ENCODE measurements at places on chromosomes 1 and 21. TPM values are rescaled to one million over a fixed set of nuclear protein-coding genes. Genes with fewer than 3 reads are reported as not detected.

The PKLR gene
- 2.5 TPM for total RNA-seq

The FBLIM1 gene
- 76.6 TPM for total RNA-seq

The NMNAT2 gene
- 8.8 TPM for total RNA-seq

The RNF186 gene
- total RNA-seq = not detected

The CRB1 gene
- total RNA-seq = 0.11 TPM

The VPS13D gene
- 27.5 TPM for total RNA-seq

The CDA gene
- total RNA-seq = 12.5 TPM

The UCHL5 gene
- total RNA-seq = 41.5 TPM

The ZYG11A gene
- 7.3 TPM for total RNA-seq

The G0S2 gene
- total RNA-seq = 0.81 TPM

The C1orf226 gene
- total RNA-seq = 15.7 TPM

The DRAXIN gene
- 13.4 TPM for total RNA-seq

The TSPEAR gene
- 2.9 TPM for total RNA-seq

The PTGER3 gene
- total RNA-seq = 0.50 TPM

The FAM167B gene
- 7.1 TPM for total RNA-seq

The ZNF670 gene
- total RNA-seq = 11.1 TPM

The PLA2G2C gene
- total RNA-seq = not detected

The CELA2B gene
- total RNA-seq = not detected

The ZBTB48 gene
- total RNA-seq = 37.5 TPM

The PRKAB2 gene
- total RNA-seq = 28.3 TPM

The ZBTB8A gene
- total RNA-seq = 7.1 TPM

The AQP10 gene
- total RNA-seq = not detected

The PAPPA2 gene
- total RNA-seq = 0.27 TPM

The CR1L gene
- total RNA-seq = 12.5 TPM

The CA14 gene
- 35.3 TPM for total RNA-seq

The OR2M7 gene
- not detected for total RNA-seq

The CLCA4 gene
- not detected for total RNA-seq

The SIM2 gene
- total RNA-seq = 0.11 TPM

The SPATA17 gene
- 0.46 TPM for total RNA-seq

The BMP8A gene
- total RNA-seq = 1.2 TPM

The MX2 gene
- 4.0 TPM for total RNA-seq

The HIPK1 gene
- total RNA-seq = 53.9 TPM

The MIS18A gene
- total RNA-seq = 58.4 TPM

The PLEKHN1 gene
- total RNA-seq = 3.0 TPM

The DNM3 gene
- 1.9 TPM for total RNA-seq

The LUZP1 gene
- 42.0 TPM for total RNA-seq

The ATP13A2 gene
- total RNA-seq = 93.1 TPM

The IL6R gene
- 3.2 TPM for total RNA-seq

The NUDT4B gene
- not detected for total RNA-seq

The OR2L8 gene
- total RNA-seq = not detected

The AGBL4 gene
- 0.87 TPM for total RNA-seq

The LCE1E gene
- not detected for total RNA-seq

The EPHB2 gene
- total RNA-seq = 13.1 TPM

The S100A4 gene
- total RNA-seq = 31.7 TPM

The OR2T35 gene
- total RNA-seq = not detected

The SAMD11 gene
- 2.3 TPM for total RNA-seq

Measured in WTC11 (cell line).